ENCODE measurements at places on chromosomes 7 and 10.

DNA sequence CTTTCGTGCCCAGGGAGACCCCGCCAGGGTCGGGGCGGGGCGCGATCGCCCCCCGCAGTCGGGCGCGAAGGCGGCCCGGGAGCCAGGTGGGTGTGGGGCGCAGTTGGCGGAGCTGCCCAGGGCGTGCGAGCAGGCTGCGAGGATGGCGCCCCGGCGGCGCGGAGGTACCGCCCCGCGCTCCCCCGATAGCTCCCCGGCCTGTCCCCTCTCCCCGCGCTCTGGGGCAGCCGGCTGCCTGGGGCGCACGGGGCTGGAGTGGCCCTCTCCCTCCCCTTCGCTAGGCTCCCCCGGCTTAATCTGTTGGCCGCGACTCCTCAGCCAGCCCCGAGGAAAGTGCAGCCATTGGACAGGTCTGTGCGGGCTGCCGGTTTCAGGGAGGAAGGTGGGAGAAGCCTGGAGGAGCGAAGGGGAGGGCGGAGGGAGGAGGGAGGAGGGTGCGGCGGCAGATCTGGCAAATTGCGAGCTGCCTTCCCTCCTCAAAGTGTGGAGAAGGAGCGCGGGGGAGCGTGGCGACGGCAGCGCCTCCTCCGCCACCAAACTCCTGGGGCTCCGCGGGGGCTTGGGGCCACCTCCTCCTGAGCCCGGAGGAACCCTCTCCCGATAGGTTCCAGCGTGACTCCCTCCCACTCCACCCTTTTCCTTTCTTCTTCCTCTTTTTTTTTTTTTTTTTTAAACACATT, 361 bp upstream of the PLXDC2 start:
- DNase-seq, result peak; percentile 37

DNA sequence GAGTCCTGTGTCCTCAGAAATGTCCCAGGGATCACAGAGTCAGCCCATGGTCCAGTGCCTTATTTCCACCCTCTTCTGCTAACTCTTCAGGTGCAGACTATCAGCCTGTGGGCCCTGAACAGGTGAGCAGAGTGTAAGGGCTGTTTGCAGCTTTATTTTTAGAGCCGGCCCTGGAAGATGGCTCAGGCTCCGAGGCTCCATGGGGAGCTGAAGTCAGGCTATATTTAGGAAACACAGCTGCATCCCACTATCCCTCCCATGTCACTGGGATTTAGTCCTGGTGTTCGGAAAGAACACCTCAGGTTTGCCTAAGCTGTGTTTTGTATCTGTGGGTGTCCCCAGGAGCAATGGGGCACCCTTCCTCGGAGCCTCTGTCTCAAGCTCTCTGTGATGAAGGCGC, 126.9 kb downstream of the RPS24 start:
- DNase-seq, result no peak

DNA sequence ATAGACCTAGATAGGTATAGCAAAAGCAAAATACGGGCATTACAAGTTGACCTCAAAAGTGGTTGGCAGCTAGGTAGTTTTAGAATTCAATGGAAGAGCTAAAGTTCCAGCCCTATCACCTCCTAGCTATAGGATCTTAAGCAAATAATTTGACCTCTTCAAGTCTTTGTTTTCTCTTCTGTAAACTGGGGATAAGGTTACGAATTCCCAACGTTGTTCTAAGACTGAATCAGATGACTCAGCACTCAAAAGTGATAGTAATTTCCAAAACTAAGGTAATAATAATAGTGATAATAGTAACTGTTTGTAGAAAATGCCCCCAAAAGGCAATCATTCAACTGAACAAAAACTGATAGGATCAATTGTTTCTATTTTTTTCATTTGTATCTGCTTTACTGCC, 445.2 kb downstream of the KCNMA1 start:
- no peak for DNase-seq

DNA sequence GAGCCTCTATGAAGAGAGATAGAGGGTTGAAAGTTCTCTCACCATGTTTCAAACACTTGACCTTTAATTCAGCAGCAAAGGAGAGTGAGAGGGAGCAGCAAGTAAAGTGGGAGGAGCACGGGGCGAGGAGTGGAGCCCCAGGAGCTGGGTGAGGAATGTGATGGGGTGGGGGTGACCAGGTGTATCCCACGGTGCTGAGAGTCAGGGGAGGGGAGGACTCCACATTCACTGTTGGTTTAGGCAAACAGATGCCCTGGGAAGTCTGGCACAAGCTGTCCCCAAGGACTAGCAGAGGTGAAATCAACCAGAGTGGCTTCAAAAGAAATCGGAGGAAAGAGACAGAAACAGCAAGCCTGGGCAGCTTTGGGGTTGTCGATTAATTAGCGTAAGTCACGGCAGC, 101.8 kb upstream of the PITRM1 start:
- no peak for DNase-seq

- no peak for DNase-seq
Observed at GRCh38 chr10:51649064-51649463, 50.3 kb downstream of the CSTF2T start.

- no peak for DNase-seq
Observed at GRCh38 chr7:105990727-105991453, 27.8 kb downstream of the CDHR3 start.

DNA sequence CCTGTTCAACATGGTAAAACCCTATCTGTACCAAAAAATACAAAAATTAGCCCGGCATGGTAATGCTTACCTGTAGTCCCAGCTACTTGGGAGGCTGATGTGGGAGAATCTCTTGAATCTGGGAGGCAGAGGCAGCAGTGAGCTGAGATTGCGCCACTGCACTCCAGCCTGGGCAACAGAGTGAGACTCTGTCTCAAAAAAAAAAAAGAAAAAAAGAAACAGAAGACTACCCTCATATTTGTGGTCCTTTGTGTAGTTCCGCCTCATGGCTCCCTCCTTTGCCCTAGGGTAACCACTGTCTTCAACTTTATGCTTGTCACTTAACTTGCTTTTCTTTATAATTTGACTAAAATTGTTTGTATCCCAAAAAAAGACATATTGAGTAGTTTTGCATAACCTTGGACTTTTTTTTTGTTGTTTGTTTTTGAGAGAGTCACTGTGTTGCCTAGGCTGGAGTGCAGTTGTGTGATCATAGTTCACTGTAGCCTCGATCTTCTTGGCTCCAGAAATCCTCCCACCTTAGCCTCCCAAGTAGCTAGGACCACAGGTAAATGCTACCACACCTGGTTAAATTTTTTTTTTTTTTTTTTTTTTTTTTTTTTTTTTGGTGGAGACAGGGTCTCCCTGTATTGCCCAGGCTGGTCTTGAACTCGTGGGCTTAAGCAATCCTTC, 3.7 kb downstream of the ZNF487 start:
- no peak for DNase-seq

GRCh38 chr7:151142686-151143040, 24.8 kb downstream of the GBX1 start:
- no peak for DNase-seq

DNA sequence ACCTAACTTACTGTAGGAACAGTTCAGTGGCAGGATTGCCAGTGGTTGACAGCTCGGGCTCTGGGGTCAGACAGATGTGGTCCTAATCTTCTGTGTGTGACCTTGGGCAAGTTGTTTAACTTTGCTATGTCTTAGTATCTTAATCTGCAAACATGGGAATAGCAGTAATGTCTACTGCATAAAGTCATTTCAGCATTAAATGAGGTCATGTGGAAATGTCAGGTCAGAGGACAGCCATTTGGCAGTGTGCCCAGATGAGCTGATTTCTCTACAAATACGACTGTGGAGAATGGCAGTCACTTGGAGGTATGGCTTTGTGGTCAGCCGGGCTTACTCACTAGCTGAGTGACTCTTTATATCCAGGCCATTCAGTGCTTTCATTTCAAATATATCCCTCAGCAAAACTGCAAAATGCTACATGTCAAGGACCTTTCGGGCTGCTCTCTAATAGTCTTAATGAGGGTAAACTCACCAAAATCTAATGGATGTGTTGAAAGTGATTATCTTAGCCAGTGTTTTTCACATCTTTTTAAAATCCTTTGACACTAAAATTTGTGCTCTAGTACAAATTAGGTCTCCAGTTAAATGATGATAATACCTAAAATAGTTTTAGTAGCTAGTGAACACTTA, 171.4 kb downstream of the ST7 start:
- DNase-seq, result peak; percentile 82

DNA sequence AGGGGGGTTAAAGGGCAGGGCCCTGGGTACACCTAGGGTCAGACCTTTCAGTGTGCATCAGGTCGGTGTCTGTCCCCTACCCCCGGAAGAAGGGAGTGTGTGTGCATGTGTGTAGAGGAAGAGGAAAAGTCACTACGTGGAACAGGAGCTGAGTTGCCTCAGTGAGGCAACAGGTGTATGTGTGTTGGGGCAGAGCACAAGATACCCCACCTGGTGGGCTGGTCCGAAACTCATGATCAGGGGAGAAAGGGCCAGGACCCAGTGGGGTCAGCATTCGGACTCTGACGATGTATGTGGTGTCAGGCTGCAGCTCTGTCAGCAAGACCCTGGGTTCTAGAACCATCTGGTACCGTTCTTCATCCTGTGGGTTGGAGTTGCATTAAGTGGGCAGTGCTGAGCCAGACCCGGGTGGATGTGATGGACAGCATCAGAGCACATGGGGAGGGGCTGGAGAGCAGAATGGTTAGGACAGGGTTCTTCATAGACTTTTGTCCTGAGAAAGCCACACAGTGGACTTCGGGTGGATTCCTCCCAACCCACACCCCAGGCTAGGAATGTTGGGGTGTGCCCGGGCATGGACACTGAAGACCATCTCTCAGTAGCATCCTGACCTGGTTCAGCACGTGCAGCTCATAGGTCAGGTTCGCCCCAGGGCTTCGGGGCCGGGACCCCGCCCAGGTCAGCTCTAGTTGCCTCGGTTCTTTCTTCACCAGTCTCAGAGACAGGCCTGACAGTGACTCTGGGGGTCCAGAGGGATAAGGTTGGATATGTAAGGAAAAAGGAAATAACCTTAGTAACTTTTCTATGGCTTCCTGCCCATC, 10.7 kb downstream of the EPHA1 start:
- no peak for DNase-seq

- DNase-seq, result no peak
Observed at GRCh38 chr7:98110249-98111022, 3.8 kb downstream of the LMTK2 start.

GRCh38 chr10:43692051-43692825, 43.6 kb upstream of the ZNF32 start:
- no peak for DNase-seq

DNA sequence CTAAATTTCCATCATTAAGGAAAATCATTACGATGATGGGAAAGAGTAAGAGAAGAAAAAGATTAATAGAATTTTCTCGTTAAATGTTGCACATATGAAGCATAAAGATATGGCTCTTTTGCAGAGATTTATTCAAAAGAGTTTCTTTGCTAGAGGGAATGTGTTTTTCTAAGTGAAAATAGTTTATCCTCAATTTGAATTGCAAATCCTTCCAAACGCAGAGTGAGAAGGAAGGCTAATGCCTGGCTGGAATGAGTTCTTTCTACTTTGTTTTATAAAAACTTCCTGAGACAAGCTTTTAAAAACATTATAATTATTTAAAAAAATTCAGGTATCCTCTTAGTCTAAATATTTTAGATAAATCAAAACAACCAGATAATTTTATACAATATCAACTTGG, 14.2 kb downstream of the CYP26A1 start:
- DNase-seq, result no peak

DNA sequence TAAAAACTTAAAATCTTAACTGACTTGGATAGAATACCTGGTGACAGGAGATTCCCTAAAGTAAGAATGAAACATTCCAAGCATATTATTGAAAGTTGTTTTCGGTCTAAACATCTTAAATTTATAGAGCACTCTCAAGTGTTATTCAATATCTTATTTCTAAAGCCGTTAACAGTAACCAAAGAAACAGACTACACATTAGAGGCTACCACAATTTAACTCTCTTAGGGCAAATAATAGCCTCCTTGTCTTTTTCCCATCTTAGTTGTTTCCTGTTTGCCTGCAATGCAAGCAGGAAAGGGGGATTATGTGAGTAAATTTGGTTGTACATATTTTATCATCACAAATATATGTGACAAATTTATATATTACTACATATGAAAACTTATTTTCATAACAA, 31.4 kb downstream of the NAPEPLD start:
- DNase-seq, result no peak

- DNase-seq, result no peak
Observed at GRCh38 chr7:33792041-33792440, 113.3 kb upstream of the BMPER start.

DNA sequence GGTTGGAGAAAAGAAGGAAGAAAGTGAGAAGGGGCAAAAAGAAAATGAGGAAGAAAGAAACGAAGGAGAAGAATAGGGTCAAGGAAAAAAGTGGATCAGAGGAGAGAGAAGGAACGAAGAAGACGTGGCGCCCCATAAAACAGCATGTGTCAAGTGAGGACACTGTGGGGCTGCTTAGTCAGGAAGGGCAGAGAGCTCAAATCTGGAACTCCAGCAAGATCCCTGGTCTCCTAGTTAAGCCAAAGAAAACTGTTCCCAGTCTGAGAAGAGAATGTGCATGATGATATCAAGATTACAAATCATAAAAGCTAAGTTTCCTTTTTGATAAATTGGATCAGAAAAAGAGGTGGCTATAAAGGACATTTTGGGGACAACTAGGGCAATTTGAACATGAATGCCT, 33.0 kb downstream of the CREB3L2 start:
- no peak for DNase-seq

DNA sequence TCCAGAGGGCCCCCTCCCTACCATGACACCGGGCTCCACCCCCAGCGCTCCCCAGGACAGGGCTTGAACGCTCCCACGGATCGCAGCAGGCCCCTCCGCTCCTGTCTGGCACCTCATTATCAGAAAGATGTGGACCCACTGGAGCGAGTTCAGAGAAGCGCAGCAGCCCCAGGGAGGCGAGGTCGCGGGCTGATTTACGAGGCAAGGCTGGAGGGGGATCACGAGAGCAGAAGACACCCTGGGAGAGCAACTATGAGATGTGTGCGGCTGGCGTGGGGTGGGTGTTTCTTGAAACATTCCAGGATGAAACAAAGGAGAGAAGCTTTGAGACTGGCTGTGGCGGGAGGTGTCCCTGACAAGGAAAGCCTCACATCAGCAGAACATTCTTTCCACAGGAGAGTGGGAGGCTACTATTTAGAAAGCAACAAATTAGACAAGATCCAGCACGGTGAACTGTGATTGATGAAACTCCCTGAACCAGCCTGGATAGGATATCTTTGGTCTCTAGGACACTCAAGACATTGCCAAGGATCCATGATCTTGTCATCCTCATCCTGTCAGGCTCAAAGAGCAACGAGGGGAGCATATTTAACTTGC, 66.0 kb downstream of the JCAD start:
- DNase-seq, result no peak

GRCh38 chr10:6478722-6479121, 101.4 kb downstream of the PRKCQ start:
- no peak for DNase-seq

- DNase-seq, result no peak
Observed at GRCh38 chr10:25083546-25084111, 67.2 kb downstream of the THNSL1 start.

DNA sequence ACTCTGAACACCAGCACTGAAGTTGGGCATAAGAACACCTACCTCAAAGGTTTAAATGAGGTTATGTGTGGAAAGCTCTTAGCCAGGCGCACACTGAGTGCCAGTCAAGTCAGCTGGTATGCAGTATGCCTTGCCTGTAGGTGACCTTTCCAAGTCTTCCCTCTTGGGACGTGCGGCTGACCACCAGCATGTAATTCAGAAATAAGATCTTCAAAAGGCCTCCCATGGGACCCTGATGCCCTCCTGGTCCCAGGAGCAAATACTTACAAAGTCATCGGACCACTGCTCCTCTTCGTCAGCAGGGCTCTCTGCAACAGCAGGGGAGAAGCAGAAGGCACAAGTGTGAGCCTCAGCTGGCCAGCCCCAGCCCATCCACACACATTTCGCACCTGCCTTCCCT, 40.8 kb downstream of the BLNK start:
- DNase-seq, result no peak

Measured in astrocyte of the cerebellum (primary cell).